Activated CD8-positive, alpha-beta memory T cell treated with anti-CD3 and anti-CD28 coated beads for 1 hour (primary cell): ENCODE measurements at places on chromosomes 12 and 14.

DNA sequence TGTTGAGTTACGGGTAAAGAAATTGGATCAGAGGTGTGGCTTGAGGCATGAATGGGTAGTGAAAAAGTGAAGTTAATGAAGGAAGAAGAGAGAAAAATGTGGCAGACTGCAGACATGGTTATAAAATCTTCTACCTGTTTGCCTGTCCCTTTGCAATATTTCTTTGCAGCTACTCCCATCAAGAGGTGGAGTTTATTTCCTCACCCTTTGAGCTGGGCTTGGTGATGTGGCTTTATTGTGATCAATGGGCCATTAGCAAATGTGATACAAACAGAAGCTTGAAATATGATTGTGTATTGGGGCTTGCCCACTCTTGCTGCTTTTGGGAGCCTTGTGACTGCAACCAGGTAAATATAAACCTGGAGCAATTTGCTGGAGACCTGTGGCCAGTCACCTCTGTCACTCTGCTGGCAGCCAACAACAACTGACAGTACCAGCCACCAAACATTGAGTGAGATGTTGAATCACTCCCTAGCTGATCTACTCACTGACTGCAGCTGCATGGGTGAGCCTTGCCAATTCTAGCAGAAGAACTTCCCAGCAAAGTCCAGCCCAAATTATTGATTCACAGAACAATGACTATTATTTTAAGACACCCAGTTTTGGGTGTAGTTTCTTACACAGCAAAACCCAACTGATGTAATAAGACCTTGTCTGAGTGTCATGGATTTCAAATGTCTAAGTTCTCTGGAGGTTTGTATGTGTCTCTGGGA is 151.0 kb upstream of the ATP2B1 start:
- DNase-seq, result no peak

DNA sequence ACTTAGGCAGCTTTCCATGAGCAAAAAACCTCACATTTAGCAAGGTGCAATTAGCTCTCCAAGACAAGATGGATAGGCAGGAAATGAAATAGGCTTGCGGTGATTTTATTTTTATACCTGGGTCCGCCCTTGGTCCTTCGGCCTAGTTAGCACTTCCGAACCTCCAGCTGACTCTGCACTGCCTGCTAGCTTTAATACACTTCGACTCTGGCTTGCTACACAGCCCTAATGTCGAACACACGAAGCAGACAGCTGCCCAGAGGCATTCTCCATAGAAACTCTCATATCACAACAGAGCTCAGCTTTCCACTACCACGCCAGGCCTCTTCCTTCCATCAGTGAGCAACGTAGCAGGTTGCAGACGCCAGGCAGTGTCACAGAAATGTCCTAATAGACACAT is 688.0 kb downstream of the VRK1 start:
- DNase-seq, result no peak

DNA sequence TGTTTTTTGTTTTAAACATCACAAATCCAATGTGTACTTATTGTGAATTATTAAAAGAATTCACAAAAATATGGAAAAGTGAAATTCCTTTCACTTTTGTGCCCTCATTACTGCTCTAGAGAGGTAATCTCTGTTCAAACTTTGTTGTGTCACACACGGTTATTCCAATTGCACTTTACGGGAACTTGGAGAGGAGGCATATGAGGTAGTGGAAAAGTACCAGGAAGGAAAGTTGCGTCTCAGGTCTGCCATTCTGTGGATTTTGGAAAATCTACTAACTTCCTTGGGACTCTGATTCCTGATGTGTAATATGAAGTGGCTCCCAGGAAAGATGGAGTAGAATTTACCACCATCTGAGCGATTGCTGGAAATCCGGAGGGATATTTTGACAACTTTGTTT is 90.9 kb upstream of the DCN start:
- DNase-seq, result no peak

GRCh38 chr12:79685068-79685467 is 5.7 kb downstream of the PAWR start:
- no peak for DNase-seq

GRCh38 chr12:45626965-45627364 is 102.5 kb upstream of the ARID2 start:
- no peak for DNase-seq

DNA sequence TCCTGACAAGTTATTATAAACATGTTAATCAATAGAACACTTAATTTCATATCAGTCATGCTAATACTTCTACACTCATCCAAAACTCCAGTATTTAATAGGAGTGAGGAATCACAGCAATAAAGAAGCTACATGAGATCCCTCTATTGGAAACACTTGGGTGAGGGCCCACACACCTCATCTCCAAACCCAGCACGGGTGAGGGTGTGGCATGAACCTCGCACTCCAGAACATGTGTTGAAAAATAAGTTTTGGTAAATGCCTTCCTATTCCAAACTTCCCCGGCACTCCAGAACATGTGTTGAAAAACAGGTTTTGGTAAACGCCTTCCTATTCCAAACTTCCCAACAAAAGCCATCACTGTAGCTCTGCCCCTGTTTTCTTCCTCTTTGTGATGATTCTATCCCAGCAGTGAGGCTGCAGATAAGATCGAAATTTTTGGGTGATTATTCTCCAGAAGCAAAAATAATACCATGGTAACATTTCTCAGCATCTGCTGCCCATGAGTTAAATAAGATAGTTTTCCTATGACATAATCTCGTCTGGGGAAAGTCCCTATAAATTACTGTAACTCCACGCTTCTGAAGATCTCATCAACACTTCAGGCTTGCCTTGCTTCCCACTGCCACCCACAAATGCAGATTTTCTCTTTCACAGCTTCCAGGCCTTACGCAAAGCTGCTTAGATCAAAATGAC is 24.4 kb upstream of the PTPRB start:
- no peak for DNase-seq

DNA sequence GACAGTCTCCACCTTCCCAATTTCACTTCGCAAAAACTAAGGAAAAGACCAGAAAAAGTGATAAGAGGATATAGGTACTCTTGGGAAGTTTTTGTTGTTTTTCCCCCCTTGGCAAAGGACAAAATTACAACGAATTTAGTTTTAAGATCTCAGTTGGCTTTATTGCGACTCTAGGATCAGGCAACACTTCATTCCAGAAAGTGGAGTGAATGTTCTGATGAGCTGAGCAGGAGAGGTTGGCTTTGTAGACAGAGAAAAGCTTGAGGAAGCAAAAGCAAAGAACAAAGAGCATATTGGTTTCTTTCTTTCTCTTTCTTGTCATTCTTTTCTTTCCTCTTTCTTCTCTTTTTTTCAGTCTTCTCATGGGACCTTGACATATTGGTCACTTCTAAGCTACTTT is 640 bp upstream of the ZFYVE1 start:
- DNase-seq, result no peak

GRCh38 chr12:76031081-76031413 is 529 bp downstream of the PHLDA1 start:
- DNase-seq, result no peak

GRCh38 chr14:104345621-104346462 is 207.5 kb downstream of the KIF26A start:
- DNase-seq, result no peak

- DNase-seq, result no peak
Measured at GRCh38 chr12:16880864-16881285, 274.9 kb upstream of the LMO3 start.

DNA sequence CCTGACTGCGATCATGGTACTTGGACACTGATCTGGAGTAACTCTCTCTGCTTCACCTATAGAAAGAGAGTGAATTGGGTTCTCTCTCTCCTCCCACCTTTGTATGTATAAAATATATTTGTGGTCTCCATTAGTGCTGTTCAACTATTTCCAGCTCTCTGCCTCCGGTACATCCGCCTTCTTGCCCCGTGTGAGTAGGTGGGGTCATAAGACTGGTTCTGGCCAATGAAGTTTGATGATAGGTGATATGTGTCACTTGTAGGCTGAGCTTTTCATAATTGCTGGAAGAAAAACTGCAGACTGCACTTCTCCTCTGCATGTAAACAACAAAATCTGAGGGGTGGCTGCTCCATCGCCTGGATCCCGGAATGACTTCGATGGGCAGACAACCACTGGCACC is 210.4 kb downstream of the EXOC5 start:
- no peak for DNase-seq

- no peak for DNase-seq
Measured at GRCh38 chr14:68346556-68347343, 446.1 kb downstream of the ZFP36L1 start.

DNA sequence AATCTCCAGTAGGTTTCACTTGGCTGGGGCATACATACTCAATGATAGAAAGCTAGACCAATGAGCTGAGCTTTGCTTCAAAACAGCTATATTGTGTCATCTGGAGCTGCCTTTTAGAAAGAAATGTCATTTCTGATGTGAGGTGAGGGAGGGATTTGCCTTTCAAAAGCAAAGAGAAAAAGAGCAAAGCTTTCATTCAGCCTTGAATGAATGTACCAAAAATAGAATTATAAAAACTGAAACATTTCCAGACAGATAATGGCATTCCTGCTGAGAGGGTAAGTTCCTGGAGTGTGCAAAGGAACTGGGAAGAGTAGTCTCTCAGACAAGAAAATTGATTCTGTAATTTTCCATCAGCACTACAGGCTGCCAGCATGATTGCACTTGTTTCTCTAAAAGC is 710.0 kb downstream of the LRFN5 start:
- DNase-seq, result no peak

- no peak for DNase-seq
Measured at GRCh38 chr12:31872831-31873604, 86.2 kb upstream of the RESF1 start.

DNA sequence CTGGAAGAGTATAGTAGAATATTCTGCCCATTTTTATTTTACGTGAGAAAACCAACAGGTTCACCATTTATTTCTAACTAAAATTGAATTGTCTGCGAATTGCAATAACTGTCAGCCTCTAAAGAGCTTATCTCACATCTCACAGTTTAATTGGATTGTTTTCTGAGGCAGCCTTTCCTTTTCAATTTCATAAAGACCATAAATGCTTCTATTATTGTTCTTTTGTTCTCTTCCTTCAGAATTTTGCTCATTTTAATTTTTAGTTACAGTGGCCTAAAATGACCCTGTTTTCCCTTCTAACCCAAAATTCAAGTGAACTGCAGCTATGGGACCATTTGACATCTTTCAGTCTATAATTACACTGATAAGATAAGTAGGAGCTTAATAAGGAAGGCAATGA is 147.6 kb downstream of the KLHL28 start:
- DNase-seq, result no peak

- no peak for DNase-seq
Measured at GRCh38 chr12:105322070-105322469, 8.4 kb upstream of the C12orf75 start.

GRCh38 chr12:91219919-91220318 is 37.3 kb upstream of the DCN start:
- no peak for DNase-seq

DNA sequence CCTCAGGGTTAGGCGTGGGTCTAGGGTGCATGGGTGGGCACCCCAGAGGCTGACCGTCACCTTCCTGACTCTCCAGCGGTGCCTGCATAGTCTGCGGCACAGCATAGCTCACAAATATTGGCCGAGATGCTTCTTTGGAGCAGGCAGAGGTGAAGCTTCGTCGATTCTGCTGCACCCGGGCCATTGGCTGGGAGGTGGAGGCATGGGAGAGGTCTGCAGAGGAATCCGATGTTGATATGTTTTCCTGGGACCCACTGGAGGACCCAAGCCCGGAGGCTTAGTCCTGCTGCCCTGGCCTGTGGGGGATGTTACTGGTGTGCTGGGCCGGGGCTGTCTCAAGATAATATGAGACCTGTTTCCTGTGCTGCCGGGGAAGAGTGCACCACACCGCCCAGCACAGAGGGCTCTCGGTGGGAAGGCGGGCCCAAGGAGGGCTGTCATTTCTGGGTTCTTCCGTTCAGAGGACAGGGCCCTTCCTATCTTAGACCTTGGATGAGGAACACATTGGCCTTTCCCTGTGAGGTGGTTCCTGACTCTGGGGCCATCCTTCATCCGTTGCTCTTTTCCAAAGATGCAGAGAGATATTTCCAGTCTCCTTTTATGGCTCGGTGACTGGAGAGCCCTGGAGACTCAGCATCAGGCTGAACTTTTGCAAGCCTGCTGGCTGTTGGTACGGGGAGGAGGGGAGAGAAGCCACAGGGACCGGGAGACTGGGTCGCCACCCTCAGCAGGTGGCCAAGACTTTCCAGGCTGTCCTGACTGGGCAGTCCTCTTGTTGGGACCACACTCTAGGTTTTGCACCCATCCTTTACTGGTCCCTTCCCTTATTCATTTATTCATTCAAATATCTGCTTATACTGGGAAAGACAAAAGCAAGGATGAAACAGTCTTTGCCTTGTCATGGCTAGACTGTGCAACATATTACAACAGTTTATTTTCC is 143.5 kb downstream of the TSPAN9 start:
- DNase-seq, result no peak

DNA sequence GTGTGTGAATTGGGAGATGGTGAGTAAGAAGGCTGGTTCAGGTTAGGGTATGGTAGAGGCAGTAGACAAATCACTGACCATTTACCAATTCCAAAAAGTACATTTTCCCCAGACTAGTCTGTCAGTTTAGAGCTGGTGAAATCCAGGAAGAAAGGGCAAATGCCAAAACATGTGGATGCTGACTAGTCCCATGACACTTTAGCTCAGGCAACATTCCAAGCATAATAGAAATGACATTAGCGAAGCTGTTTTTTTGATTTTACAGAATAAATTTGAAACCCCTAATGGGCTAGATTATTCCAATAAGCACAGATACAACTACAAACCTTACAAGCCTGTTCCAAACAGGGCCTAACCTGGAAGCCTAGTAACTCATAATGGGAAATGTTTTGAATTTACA is 884.2 kb downstream of the FLRT2 start:
- DNase-seq, result no peak

- no peak for DNase-seq
Measured at GRCh38 chr12:104694161-104694560, 237.4 kb downstream of the CHST11 start.

GRCh38 chr14:23162800-23163199 is 20.7 kb downstream of the SLC7A8 start:
- DNase-seq, result no peak

- DNase-seq, result no peak
Measured at GRCh38 chr12:80100591-80100990, 1.3 kb downstream of the OTOGL start.

DNA sequence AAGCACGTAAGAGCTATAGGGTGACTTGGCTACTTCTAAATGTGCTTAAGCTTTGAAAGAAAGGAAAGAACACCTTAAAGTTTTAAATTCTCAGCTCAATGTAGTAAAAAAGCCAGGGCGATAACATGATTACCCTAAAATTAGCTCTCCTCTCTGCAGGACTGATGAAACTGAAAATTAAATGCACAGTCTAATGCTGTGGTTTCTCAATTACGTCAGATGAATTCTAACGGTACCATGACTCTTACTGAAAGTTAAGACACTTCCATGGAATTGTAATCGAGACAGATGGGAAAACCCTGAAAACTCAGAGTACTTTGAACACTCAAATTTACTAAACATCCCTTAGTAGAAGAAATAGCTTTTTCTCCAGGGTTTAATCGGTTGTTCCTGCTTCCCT is 25.9 kb upstream of the PRKD1 start:
- no peak for DNase-seq

DNA sequence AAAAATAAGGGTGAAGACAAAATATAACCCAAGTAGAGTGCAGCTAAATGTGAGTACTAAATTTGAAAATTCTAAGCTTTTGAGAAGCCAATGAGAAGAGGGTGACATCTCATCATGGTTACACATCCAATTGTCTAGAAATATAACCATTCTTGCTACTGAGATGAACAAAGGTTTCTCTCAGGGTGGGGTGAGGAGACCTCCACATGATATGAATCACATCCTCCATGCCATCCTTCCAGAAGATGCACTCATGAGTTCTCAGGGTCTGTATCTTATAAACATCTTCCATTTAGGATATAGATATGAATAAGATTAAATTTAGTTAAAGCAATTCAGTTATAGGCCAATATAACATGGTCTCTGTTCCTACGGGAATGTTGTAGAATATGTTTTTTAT is 38.9 kb upstream of the E2F7 start:
- no peak for DNase-seq
